ENCODE measurements at places on chromosomes 3 and 15.

- no peak for DNase-seq
These were observed 110.6 kb downstream of the XXYLT1 start for GRCh38 chr3:195160257-195160898.

GRCh38 chr15:67911727-67912126, 71.9 kb upstream of the RNU6-1 start:
- no peak for DNase-seq

GRCh38 chr15:87326269-87326668, 930.3 kb downstream of the NTRK3 start:
- DNase-seq = no peak

DNA sequence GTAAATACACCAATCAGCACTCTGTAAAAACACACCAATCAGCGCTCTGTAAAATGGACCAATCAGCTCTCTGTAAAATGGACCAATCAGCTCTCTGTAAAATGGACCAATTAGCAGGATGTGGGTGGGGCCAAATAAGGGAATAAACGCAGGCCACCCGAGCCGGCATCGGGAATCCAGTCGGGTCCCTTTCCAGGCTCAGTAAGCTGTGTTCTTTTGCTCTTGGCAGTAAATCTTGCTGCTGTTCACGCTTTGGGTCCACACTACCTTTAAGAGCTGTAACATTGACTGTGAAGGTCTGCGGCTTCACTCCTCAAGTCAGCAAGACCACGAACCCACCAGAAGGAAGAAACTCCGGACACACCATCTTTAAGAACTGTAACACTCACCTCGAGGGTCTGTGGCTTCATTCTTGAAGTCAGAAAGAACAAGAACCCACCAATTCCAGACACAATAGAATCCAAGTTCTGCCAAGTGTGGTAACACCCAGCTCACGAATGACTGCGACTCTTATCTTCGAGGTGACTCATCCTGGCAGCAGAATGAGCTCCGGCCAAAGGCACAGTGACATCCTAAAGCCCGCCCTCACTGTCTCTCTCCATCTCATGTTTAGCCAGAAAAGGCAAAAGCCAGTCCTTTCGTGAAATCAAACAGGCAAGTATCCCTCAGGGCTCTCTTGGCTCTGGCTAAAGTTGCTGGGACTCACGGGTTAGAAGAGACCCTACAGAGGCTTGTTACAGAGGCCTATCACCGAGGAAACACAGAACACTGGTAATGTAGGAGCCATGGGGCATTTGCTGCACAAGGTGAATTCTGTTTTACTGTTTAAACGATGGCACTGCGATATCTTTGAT, 155.2 kb downstream of the FAM43A start:
- DNase-seq = no peak

DNA sequence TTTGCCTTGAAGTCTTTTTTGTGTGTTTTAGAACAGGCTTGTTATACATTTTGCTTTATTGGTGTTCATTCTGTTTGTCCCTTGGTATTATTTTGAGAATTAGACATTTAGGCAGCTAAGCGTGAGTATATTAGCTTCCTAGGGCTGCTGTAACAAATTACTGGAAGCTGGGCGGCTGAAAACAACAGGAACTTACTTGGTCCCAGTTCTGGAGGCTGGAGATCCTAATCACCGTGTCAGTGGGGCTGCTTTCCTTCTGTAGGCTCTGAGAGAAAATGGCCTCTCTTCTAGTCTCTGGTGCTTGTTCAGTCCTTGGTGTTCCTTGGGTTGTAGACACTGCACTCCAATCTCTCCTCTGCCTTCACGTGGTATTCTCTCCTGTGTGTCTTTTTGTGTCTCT, 142.3 kb downstream of the KLHL25 start:
- DNase-seq = no peak

- no peak for DNase-seq
These were observed 2.8 kb downstream of the CDAN1 start for GRCh38 chr15:42734076-42734672.

DNA sequence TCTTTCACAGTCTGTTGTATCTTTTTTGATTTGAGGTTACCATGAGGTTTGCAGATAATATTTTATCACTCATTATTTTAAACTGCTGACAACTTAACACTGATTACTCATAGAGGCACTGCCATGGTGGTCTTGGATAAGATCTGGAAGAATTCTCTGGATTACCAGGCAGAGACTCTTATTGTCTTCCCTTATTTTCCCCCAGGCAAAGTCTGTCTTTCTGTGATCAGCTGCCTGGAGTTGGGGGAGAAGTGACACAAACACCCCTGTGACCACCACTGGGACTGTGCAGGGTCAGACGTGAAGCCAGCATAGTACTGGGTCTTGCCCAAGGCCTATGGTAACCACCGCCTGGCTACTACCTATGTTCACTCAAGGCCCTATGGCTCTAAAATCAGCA, 4.7 kb downstream of the PATL2 start:
- no peak for DNase-seq

DNA sequence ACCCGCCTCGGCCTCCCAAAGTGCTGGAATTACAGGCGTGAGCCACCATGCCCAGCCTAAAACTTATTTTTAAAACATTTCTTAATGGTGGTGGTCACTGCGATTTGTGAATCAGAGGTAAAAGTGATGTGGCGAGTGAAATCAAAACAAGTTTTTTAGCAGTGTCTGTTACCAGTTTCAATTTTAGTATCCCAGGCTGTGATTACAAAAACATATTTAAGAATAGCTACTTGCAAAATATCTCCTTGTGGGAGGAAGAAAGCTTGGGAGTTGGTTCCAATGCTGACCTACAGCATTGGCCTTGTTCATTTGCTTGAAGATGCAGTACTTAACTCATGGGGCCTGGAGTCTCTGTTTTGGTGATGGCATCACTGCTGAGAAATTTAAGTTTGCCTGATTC, 4.5 kb downstream of the RAB7A start:
- DNase-seq = no peak

GRCh38 chr3:142931222-142931621, 32.3 kb downstream of the PAQR9 start:
- no peak for DNase-seq

DNA sequence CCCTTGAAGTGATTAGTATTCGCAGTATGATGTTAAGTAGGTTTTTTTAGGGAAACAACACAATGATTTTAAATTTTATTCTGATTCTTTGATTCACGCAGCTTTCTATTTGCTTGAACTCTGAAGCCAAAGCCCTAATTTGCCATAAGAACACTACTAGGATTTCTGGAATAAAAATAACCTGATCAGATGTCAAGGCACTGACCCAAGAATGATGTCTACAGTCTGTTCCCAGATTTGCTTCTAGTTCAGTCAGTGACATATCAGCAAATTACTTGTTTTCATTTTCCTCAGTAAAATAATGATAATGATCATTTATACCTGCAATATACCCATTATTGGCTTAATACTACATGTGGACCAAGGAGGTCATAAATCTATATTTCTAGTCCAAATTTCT, 179.5 kb upstream of the EIF1B start:
- DNase-seq = no peak

DNA sequence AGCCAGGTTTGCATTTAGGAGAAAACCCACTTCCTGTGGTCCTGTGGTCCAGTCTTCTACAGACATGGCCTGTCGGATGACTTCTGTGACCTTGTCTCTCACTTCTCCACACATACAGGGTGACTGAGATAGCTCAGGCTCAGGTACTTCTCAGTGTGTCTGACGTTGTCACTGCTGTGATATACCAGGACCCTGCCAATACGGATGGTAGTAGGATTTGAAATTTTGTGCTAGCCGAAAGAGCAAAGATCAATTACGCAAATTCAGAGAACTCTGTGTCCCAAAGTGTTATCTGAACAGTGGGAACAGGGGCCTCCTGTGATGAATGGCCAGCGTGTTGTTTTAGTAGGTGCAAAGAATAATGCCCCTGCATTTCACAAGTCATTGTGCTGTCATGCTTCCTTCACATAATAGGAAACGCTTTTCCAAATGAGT, 128.9 kb downstream of the MCTP2 start:
- no peak for DNase-seq

GRCh38 chr3:64680334-64680733, 7.5 kb downstream of the ADAMTS9 start:
- DNase-seq = no peak

Data from right kidney (tissue), 9 donors.